ENCODE measurements at places on chromosomes 4 and X.

- no peak for DNase-seq
Measured at GRCh38 chr4:107742791-107743190, 22.8 kb upstream of the PAPSS1 start.

DNA sequence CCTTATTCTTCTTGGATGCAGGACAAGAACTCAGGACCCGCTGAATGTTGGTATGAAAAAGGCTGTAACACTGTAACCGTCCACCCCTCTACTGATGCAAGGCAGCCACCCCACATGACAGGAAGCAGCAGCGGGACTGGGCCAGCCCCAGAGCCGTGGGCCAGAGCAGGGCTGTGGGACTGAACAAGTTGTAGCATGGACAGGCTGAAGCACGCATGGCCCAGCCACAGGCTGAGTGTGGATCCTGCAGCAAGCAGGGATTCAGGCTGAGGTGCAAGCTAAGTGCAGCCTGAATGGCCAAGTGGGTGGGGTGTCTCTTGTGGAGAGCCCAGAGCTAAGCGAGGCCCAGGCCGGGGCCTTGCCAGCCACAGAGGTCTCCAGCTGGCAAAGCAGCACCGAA, 632.2 kb downstream of the SPOCK3 start:
- no peak for DNase-seq

- DNase-seq = no peak
Measured at GRCh38 chrX:125998432-125998831, 167.7 kb downstream of the DCAF12L2 start.

GRCh38 chr4:181897935-181898334, 345.3 kb upstream of the TENM3 start:
- no peak for DNase-seq

DNA sequence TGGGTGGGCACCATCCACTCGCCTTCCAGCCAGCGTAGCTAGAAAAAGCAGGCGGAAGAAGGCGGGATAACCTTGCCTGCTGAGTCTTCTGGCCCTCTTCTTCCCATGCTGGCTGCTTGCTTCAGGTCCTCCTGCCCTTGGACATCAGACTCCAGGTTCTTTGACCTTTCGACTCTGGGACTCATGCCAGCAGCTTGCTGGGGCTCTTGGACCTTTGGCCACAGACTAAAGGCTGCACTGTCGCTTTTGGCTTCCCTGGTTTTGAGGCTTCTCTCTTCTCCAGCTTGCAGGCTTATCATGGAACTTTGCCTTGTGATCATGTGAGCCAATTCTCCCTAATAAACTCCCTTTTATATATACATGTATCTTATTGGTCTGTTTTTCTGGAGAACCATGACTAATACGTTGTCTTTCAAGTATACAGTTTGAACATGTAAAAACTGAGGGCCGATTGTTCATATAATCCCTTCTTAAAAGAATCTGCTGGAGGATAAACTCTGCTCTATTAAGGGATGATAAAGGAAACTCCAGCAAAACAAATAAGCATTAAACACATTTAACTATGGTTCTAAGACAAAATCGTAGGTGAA, 116.6 kb upstream of the LCORL start:
- no peak for DNase-seq

DNA sequence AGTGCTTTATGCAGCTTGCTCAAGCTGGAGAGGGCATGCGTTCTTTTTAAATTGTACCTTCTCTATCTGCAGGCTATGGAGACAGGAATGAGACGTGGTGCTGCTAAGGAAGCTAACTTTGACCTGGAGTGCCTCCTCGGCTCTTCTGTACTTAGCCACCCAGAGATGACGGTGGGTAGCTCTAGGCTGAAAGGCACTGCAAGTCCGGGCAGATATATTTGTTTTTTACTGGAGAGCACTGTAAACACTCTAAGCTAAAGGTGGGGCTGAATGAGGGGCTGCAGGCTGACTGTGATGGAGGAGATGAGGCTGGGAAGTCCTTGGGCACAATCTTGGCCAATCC, 12.1 kb downstream of the ELF4 start:
- no peak for DNase-seq

DNA sequence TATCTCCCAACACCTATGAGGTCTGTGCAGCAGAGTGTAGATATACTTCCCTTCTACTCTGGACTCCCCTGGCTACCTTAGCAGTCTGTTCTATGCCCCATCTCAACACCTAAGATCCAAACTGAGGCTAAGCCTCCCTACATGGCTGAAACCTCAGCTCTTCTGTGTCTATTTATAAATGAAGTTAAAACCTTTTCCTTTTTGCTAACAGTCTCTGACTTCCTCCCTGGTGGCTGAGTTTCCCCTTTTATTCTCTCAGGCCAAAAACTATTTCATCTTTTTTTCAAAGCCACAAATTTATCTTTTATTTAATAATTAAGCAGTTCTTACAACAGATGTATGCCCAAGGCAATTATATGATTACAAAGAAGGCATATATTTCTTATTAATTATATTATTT, 111.8 kb upstream of the STIM2 start:
- DNase-seq = no peak

DNA sequence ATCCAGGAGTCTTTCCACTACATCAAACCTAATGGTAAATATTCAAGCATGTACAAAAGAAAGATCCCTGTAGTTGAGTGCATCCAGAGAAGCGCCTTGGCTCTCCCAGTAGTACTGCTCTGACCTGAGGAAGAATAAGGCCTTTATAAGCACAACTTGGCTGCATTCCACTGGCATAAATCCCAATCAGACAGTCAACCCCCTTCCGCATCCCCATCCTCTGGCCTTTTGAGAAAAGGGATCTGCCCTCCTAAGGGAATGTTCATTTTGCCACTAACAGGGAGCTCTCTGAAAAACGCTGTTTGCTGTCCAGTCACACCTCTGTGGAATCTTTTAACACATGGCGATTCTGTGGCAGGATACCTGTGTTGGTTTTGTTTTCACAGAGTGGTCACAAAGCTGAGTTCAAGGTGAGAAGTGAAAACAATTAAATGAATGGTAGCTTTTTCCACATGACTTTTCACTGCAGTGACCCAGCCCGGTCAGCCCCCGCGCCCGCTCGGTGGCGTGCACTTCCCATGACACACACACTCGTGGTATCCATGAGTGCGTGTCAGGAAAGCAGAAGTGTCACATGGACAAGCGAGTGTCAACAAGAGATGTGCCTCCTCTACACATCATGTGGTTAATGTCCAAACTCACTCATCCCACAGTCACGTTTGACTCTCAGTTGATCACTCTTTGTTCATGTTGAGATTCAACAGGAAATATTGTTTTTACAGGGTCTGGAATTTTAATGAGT, 112.2 kb upstream of the ENPP6 start:
- DNase-seq = no peak

DNA sequence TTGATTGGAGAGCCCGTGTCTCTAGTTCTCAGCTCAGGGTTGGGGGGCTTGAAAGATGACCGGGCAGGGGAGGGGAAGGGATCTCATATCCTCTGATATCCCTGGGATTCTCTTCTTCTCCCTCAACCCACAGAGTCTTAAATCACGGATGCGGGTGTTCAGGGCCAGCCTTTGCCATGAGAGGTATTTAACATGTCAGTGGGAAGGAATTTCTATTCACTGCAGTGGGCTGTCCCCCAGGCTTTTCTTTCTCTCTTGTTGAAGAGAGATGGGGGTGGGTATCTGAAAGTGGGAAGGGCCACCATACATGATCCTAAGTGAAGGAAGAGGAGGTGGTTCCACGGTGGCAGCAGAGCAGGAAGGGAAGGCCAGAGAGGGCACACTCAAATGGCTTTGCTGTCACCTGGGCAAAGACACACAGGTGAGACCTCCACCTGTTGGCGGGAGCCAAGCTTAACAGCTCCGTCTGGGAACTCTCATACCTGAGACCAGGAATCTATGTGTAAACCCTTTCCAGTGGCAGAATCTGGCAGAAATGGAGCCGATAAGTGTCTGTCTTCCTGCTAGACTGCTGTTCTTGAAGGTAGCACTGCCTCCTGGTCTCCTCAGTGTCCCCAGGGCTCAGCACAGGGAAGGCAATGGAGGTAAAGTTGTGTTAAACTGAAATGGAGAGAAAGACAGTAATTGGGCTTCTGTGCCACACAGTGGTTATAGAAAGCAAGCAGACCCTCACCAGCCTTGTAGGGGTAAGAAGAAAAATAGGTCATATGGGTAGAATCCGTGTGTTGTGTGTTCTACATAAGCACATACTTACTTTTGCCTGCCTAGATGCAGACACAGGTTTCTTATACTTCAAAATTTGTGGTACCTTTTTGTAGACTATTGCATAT, 49.4 kb downstream of the RHOH start:
- no peak for DNase-seq

DNA sequence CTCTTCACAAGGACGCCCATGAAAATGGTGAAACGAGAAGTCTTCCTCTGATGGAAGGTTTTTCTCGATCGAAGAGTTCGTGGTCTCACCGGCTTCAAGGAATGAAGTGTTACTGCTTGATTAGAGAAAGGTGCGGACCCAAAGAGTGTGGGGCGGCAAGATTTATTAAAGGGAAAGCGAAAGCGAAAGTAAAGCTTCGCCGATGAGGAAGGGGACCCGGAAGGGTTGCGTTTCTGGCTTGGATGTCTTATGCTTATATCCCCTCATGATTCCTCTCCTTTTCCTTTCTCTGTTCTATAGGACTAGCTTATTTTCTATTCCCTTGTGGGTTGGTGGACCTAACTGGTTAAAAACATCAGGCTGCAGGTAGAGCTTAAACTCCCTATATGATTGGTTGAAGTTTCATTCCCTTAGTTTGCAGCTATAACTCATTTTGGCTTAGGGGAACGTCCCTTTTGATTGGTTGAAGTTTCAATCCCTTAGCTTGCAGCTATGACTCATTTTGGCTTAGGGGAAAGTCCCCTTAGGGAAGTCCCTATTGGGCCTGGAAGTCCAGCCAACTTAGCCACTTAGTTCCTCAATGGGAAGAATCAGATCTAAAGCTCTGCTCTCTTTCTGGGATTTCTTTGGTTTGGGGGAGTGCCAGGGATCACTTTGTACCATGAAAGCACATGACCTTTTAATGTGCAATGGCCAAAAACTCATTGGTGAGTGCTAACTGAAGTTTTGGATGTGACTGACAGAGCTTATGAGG, 1025.0 kb upstream of the PCDH10 start:
- DNase-seq = no peak

- no peak for DNase-seq
Measured at GRCh38 chr4:149754526-149754925, 61.1 kb downstream of the IQCM start.

DNA sequence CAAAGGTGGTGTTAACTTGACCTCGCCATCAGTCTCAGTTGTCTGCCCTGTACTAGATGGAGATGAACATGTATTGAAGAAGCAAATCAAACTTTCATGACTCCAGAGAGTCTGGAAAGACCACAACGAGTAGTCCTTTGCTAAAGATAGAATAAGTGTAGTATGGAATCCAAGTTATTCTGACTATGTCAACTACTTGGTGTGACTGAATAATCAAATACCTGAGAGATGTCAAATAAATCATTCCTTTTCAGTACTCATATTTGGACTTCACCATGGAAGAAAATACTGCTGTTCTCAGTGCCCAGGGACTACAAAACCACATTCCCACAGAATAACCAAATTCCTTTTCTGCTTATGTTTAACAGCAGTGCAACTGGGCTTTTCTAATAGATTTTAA, 161.2 kb upstream of the SPRY1 start:
- no peak for DNase-seq

DNA sequence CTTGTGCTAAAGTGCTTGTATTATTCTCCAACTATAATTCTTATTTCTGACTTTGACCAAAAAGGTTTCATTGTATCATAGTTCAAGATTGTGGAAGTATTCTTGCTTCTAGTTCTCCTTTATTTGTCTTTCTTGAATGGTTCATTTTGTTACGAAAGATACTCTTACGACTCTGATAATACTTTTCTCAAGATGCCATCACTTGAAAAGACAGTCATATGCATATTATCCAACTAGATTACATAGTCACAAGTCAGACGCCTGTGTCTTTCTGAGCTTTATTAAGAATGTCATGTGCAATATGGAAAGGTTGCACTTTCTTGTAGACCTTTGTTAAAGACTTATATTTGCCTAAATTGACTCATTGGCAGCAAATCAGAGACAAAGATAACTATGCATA, 71.4 kb upstream of the HPGD start:
- DNase-seq = no peak

GRCh38 chrX:148372925-148373324, 127.5 kb upstream of the AFF2 start:
- DNase-seq = no peak

DNA sequence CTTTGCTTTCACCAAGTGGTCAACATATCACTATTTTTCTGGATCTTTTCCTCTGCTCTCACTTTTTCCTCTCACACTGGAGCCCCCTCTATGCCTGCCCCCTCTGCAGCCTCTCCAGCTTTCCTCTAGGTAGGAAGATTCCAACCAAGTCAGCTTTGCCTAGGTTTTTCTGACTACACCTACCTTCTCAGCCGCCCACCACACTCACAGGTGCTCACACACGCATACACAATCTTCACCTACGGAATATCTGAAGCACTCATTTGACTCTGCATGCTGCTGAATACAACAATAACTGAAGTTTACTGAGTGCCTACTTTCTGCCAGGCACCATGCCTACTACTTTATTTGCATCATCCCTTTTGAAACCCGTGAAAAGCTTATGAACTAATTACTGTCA, 328.0 kb downstream of the PPP3CA start:
- no peak for DNase-seq

- DNase-seq = no peak
Measured at GRCh38 chr4:105605493-105605892, 53.1 kb downstream of the ARHGEF38 start.

- no peak for DNase-seq
Measured at GRCh38 chrX:24619647-24620046, 27.5 kb downstream of the PCYT1B start.

GRCh38 chr4:68175562-68176155, 46.0 kb upstream of the TMPRSS11F start:
- DNase-seq = no peak

- no peak for DNase-seq
Measured at GRCh38 chrX:43000121-43000520, 222.2 kb upstream of the PPP1R2C start.

DNA sequence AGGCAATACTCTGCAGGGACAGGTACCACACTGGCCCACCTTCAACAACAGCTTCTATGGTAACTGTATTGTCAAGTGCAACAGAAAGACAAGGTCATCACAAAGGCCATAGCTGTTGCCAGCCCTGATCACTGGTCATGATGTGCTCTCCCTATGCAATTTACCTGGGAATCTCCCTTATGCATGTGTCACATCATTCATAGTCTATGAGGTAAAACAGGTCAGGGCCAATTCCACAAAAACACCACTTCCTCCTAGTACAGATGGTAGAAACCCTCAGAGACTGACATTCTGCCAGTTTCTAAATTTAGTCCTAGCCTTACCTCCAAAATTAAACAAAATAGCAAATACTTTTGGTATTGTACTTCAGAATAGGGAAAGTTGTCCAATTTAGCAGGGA, 132.8 kb downstream of the MGST2 start:
- DNase-seq = no peak

GRCh38 chr4:189765736-189766135, 174.9 kb upstream of the FRG1 start:
- no peak for DNase-seq

DNA sequence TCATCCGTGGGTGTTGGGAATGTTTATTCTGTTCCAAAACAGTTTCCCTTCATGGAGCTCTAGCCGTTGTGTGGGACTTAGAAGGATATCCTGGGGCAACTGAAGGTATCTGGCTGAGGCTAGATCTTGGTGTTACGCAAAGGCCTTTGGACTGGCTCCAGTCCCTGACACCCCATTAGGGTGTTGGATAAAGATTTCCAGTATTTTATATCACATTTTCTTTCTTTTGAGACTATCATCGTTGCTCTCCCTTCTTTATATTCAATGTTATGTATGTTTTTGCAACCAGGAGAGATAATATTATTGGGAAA, 103.0 kb downstream of the TECRL start:
- DNase-seq = no peak

GRCh38 chr4:18938343-18939099, 917.0 kb upstream of the LCORL start:
- no peak for DNase-seq

Measured in activated CD8-positive, alpha-beta memory T cell treated with anti-CD3 and anti-CD28 coated beads for 1 hour (primary cell).